ENCODE measurements at places on chromosomes 2 and 18.

GRCh38 chr2:2706306-2706705, 375.2 kb upstream of the MYT1L start:
- no peak for DNase-seq

GRCh38 chr2:119536707-119537106, 7.5 kb upstream of the CFAP221 start:
- DNase-seq, result no peak

DNA sequence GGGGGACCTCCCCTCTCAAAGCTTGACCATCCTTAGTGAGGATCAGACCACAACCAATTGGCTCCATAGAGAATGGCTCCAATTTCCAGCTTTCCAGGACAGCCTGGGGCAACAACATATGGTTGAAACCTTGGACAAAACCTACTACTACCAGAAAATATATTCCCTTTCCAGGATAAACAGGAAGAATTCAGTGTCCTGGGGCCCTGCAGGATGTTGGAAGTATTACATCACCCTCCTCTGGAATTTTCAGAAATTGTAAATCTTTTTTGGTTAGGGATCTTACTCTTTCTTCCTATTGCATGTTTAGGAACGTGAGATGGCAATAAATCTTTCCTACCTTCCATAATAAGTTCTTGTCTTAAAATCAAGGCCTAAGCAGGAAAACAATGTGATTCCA, 158.9 kb upstream of the MEIS1 start:
- no peak for DNase-seq

GRCh38 chr18:79919089-79919488, 32.4 kb downstream of the SLC66A2 start:
- DNase-seq, result no peak
